Lung (tissue), 17 donors: ENCODE measurements at places on chromosomes 12 and 14.

DNA sequence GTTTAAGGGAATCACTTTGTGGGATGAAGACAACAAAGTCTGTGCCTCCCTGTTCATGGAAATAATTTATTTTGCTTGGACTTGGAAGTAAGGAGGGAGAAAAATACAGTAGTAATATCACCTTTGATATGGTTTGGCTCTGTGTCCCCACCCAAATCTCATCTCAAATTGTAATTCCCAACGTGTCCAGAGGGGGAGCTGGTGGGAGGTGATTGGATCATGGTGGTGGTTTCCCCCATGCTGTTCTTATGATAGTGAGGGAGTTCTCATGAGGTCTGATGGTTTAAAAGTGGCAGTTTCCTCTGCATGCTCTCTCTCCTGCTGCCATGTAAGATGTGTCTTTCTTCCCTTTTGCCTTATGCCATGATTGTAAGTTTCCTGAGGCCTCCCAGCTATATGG lies 460.7 kb downstream of the NOVA1 start:
- no peak for DNase-seq

DNA sequence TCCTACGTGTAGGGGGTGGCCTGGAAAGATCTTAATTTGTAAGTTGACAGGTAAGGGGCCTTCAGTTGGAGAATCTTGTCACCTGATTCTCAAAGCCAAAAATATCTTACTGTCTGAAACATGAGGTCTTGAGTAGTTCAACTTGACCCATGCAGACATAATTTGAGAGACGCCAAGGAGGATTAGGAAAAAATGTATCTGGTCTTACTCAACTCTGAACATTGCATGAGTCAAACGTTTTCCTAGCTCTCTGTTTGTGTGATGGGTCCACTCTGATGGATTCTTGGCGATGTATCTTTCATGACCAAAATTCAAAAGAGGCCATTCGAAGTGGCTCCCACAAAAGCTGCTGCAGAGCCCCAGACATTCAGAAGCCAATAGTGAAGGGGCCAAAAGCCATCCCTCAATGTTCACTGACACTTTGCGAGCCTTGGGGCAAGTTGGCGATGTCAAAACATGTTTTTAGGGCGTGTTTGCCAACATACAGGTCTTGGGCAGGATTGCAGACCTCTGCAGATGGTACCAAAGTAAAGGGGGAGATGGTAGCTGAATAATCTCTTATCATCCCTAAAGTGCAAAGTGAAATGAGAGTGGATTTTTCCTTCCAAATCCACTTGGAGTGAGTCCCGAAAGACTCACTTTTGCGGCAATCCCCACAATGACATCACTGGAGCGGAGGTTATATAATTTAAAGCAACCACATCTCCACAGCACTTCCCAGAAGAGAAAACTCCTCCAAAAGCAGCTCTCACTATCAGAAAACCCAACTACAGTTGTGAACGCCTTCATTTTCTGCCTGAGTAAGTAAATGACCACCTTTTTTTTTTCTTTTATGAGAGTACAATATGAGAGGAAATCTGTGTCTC lies at the start of gene BDKRB1:
Gene BDKRB1 (plus strand): TSS at position 710 of the 866 bp plus-strand sequence. CDS start 7,473 bp downstream, outside the sequence.
- DNase-seq, result peak; percentile 54

DNA sequence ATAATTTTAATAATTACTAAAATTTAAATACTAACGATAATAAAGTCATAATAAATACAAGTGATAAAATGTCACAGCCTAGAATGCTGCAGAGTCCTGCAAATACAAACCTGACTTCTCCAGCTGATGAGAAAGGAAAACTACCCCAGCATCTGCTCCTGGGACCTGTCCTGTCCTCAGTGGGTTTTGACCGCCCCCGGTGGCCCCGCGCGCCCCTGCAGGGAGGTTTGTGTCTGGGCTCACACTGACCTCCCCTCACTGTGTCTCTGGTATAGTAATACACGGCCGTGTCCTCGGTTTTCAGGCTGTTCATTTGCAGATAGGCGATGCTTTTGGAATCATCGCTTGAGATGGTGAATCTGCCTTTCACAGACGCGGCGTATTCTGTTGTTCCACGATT lies 1139.4 kb downstream of the TMEM121 start:
- DNase-seq, result no peak

DNA sequence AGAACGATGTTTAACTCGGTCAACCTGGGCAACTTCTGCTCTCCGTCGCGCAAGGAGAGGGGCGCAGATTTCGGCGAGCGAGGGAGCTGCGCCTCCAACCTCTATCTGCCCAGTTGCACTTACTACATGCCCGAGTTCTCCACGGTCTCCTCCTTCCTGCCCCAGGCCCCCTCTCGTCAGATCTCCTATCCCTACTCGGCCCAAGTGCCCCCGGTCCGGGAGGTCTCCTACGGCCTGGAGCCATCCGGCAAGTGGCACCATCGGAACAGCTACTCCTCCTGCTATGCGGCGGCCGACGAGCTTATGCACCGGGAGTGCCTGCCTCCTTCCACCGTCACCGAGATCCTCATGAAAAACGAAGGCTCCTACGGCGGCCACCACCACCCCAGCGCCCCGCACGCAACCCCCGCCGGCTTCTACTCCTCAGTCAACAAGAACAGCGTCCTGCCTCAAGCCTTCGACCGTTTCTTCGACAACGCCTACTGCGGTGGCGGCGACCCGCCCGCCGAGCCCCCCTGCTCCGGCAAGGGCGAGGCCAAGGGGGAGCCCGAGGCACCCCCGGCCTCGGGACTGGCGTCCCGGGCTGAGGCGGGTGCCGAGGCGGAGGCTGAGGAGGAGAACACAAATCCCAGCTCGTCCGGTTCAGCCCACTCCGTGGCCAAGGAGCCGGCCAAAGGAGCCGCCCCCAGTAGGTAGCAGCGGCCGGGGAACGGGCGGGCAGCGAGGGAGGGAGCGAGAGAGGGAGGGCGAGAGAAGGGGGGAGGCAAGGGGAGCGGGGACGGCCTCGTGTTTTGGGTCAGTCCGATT lies 513 bp downstream of the HOXC11 start:
- no peak for DNase-seq

DNA sequence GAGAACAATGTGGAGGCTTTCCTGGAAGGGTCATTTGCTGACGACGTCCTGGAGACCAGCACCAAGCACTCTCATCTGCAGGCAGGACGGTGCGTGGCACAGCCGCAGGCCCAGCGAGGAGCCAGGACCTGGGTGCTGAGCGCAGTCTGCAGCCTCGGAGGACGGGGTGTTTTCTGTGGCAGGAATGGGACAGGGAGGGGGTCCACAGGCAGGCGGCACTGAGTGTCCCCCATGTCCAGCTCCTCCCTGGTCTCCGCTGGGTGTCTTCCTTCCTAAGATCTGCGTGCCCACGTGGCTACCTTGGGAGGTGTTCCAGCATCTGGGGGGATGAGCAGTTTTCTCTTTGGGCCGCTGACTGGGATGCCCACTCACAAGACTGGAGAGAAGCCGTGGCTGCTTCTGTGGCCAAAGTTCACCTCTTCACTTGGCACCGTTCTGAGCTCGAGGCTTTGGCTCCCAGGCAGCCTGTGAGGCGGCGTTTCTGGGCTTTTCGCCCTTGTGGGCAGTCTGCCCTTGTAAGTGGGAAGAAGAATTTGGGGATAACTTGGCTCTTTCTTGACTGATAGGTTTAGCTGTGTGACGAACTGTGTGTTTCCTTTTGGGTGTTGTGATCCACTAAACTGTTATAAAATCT lies 72.2 kb downstream of the NOC4L start:
- no peak for DNase-seq

- no peak for DNase-seq
Observed at GRCh38 chr12:55001198-55001868, 16.8 kb upstream of the TESPA1 start.

GRCh38 chr12:110105159-110105558 lies 19.0 kb upstream of the IFT81 start:
- no peak for DNase-seq

- no peak for DNase-seq
Observed at GRCh38 chr14:42508209-42508946, 901.7 kb downstream of the LRFN5 start.
